H9 (cell line): ENCODE measurements at places on chromosomes 13 and 19. TPM values are rescaled to one million over a fixed set of nuclear protein-coding genes. Genes with fewer than 3 reads are reported as not detected.

- H3K36me3 ChIP-seq = peaks cover 2% of the 10 kb centered on the region; the same call in 1 of the 3 replicates
- H3K4me1 ChIP-seq = no peaks in the 10 kb centered on the region; the same call in 1 of the 2 replicates
- H3K27ac ChIP-seq = no peak overlapping the region
- no peak for DNase-seq
- no peak overlapping the region for H3K4me3 ChIP-seq
- H3K27me3 ChIP-seq = no peaks in the 10 kb centered on the region
Measured at GRCh38 chr19:43691755-43692154, 21.8 kb upstream of the PLAUR start.

DNA sequence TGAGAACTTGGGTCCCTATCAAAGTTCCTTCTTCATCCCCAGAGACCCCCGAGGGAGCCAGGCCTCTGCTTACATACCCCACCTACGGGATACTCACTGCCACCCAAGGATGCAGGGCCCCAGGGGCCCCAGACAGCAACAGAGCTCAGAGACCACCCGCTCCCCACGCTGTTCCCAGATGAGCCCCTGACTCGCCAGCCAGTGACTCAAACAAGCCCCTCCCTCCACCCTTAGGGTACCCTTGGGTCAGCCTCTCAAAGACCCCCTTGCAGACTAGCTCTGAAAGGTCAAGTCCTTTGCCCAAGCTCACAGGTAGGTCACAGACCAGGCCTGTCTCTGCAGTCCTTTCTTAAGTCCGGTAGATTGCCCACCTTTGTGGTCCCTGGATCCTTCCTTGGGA, 45.7 kb downstream of the CD320 start:
- no peaks in the 10 kb centered on the region for H3K4me1 ChIP-seq
- no peaks in the 10 kb centered on the region for H3K27me3 ChIP-seq
- H3K4me3 ChIP-seq = no peak overlapping the region
- peaks cover 37% of the 10 kb centered on the region for H3K36me3 ChIP-seq

DNA sequence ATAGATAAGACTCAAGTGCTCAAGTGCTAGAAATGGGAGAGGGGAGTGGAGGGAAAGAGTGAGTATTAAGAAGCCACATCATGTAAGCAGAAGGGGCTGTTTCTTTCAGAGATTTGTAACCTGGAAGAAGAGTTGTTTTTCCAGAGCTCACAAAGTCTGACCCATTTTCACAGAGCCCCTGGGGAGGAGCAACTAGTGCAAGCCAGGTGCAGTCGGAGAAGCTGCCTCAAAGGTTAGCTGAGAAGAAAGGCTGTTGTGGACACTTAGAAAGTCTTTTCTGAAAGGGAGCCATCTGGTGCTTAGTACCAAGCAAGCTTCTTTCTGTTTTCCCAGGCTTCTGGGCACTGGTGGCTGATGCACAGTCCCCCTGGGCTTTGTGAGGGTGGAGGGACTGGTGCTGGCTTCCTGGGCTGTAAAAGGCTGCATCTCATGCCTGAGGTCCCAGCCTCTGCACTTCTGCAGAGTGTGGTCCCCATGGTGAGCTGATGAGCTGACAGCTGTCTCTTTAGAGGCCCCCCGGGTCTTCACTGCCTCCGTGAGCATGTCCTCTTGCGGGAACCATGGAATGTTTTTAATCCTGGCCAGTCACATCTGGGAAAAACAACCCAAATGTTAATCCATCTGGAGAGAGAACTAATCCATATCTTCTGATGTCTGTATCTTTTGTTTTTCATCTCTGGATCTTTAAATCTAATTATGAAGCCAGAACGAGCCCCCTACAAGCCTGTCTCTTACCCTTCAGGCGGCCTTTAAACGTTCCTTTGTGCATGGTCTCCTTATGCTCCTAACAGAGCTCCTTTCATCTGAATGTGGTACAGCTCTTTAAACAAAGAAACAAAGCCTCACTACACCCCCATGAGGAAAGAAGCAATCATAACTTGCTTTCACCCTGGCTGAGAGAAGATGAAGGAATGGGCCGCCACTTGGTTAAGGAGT, 40.2 kb downstream of the OLFM4 start:
- no peaks in the 10 kb centered on the region for H3K4me1 ChIP-seq
- DNase-seq = no peak

DNA sequence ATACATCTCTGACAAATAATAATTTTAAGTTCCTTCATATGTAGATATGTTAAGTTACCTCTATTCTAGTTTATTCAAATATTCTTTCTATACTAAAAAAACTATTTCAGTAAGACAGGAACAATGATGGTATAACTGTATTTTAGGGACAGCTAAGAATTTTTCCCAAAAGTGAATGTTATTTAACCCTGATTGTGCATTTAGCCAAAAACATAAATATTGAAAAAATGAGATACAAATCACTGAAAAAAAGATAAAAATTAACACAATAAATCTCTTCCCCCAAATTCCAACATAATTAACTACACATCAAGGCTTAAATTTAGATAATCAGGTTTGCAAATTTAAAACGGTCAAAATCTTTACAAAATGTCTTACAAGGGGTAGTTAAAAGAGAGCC, 58.1 kb downstream of the KCNRG start:
- DNase-seq = no peak
- no peaks in the 10 kb centered on the region for H3K27me3 ChIP-seq
- no peaks in the 10 kb centered on the region for H3K36me3 ChIP-seq
- no peaks in the 10 kb centered on the region for H3K4me1 ChIP-seq
- H3K4me3 ChIP-seq = no peak overlapping the region

DNA sequence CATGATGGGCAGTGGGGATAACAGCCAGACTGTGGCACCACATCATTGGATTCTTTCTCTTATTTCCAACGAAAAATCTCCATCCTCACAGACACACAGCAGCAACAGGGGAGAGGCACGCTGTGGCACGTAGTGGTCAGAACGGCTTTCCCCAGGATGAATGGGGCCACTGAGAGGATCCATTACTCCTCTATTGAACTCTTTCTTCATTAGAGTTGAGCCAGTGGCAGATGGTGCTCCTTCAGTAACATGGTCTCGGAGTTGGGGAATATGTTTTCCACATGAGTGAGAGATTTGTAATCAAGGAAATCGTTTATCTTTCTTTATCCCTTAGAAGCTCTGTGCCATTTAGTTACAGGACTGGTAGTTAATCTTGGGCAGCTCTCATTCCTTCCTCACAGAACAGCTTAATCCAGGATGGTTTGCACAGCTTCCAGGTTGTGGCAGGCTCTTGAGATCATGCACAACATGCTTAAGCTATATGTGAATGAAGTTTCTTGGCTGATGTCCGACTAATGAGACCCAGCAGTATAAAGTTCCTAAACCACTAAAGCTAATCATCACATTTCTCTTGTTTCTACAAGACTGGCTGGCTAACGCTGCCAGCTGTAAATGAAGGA, 180.5 kb upstream of the SLC10A2 start:
- H3K4me1 ChIP-seq = no peaks in the 10 kb centered on the region
- H3K4me3 ChIP-seq = no peak overlapping the region
- H3K27ac ChIP-seq = no peak overlapping the region
- DNase-seq = no peak

- no peaks in the 10 kb centered on the region for H3K27me3 ChIP-seq
- peak overlapping the region; percentile 14 for H3K27ac ChIP-seq
- peak overlapping the region; percentile 89 for H3K4me3 ChIP-seq
Measured at GRCh38 chr13:32314271-32315237, 609 bp downstream of the ZAR1L start.

DNA sequence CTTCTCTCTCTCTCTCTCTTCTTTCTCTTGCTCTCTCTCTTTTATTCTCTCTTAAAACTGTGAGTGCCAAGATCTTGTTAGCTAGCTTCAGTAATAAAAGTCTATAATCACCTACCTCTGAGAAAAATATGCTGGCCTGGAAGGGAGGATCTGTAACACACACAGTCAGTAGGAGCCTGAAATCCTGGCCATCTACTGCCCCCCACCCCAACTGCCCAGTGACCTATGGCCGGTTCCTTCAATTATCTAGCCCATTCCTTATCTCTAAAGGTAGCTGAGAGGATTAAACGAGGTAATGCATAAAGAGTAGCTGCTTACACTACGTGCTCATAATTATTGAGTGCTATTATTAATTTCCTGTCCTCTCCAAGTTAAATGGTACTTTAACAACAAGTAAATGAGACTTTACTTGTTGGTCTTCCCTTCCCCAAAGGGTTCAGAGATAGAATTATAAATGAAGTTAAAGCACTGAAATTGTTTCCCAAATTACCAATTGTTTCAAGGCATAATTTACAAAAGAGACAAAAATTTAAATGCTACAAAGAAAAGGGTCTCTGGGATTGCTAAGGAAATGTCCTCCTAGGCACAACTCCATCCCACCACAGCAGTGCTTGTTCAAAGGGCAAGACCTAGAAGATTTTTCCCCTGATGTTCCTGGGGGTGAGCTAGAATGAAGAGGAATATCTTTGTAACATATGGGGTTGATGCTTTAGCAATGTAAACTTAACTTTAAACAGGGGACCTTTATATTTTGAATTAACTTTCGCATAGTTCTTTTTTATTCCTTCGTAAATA, 1.8 kb downstream of the LCP1 start:
- no peaks in the 10 kb centered on the region for H3K36me3 ChIP-seq
- no peak overlapping the region for H3K27ac ChIP-seq
- peaks cover 3% of the 10 kb centered on the region; the same call in 1 of the 2 replicates for H3K4me1 ChIP-seq
- no peak for DNase-seq

Gene FCAR
- not detected in 2 replicates for total RNA-seq
